NCI-H1930 (cell line): ENCODE measurements at places on chromosomes 2 and 18.

- no peak for DNase-seq
Measured at GRCh38 chr2:217331523-217332416, 471.9 kb upstream of the TNP1 start.

DNA sequence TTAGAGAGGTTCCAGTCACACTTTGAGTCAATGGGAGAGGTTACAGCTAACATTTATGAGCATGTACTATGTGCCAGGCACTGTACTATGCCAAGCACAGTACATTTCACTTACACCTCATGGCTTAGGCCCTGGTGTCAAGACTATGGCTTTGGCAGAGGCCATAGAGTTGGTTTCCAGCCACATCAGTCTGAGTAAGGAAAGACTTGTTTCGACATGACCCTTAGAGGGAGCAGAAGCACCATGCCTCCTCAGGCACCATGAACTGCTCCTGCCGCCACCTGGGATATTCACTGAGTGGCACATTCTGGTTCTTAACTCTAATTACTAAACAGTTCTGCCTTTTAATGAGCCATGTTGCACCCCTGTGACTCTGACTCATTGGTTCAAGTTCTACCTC is 12.7 kb downstream of the DGUOK start:
- no peak for DNase-seq

DNA sequence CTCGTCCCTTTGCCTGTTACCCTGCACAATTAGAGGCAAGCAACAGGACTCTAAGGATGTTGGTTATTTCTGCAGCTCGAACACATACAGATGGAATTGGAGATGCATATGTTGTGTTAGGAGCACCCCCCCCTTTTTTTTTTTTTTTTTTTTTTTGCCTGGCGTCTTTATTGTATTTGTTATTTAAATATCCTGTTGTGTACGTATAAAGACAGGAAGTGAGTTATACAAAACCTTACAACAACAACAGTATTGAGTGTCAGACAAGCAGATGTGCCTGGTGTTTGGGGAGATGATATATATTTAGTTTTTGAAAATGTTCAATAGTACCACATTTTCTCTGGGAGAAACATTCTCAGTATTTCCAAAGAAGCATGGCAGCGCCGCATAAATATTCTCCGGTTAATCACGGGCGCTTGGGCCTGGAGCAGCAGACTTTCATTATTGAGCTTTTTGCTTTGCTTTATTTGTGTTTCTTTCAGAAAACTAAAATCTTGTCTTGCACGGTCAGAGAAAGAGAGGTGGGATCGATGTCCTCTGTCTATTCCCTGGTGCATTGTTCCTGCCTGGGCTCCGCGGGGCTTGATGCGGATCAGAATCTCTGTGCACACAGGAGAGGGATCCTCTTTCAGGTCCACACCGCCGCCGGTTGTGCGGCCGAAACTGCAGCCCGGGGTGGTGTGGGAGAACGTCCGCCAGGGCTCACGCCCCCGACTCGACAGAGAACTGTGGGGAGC is 23.2 kb upstream of the ZNF516 start:
- DNase-seq = peak; percentile 86

DNA sequence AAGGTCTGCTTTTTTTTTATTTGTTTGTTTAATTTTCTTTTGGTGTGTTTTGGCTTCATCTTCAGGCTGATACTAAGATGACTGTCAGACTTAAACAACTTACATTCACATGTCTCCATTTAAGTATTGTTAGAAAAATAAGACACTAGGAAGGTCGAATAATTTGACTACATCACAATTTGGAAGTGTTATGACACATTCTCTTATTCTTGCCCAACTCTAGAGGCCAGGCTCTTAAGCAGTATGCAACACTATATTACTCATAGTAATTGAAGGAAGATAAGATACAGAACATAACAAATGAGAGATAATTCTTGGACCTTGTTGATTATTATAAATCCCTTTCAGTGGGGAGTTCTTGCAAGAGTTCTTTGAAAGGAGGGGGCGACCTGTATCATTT is 295.3 kb upstream of the COL3A1 start:
- DNase-seq = no peak

DNA sequence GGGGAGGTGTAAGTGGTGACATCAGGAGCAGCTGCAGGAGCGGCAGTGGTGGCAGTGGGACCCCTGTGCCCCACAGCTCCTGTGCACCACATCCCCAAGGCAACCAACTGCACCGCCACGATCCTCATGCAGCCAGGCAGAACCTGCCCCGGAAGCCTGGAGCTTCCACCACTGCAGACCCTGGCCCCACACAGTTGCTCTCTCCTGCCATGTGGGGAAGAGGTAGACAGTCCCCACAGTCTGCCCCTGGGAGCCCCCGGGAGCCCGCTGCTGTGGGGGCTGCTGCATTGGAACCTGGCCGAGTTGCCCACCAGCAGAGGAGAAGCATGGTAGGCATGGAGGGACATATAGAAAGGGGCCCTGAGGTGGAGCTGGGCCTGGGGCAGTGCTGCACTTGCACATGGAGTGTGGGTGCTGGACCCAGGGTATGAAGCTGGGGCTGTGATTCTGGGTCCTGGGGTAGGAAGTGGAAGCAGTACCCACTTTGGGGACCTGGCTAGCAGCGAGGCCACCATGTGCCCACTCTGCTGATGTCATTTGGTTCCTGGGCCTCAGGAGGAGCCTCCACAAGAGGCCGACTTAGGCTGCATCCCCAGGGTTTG is 623.3 kb upstream of the LRRTM4 start:
- no peak for DNase-seq

- no peak for DNase-seq
Measured at GRCh38 chr2:113178891-113179290, 5.1 kb downstream of the PSD4 start.

- no peak for DNase-seq
Measured at GRCh38 chr2:19321946-19322345, 36.5 kb downstream of the OSR1 start.

GRCh38 chr2:71898851-71899681 is 248.6 kb downstream of the CYP26B1 start:
- DNase-seq = no peak

DNA sequence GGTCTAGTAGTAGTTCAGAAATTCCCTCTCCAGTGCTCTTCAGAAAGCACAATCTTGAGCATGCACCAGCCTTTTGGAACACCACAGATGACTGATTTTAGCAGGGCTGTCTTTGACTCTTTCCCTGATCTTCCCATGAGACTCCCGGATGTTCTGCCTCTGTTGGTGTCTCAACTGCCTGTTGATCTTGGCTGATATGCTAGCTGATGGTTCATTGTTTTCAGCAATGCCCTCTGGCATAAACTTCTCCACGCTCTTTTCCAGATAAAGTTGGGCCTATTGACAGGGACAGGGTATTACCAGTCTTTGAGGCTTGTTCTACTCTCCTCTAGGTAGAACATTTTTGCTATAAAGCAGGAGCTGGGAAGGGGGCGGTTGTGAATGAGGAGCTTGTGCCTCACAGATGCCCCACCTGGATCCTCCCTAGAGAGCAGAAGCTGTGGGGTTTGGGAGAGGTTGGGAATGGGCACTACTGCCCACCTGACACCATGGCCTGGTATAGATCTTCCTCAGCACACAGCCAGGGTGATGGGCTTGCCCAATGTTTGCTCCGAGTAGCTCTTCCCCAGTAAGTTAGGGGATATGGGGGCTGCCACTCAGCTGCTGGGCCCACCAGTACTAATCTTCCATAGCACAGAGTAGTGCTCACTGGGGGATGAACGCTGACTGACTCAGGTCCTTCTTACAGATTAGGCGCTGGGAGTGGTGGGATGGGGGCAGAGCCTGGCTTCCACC is 111.3 kb downstream of the PTGR3 start:
- DNase-seq = no peak

DNA sequence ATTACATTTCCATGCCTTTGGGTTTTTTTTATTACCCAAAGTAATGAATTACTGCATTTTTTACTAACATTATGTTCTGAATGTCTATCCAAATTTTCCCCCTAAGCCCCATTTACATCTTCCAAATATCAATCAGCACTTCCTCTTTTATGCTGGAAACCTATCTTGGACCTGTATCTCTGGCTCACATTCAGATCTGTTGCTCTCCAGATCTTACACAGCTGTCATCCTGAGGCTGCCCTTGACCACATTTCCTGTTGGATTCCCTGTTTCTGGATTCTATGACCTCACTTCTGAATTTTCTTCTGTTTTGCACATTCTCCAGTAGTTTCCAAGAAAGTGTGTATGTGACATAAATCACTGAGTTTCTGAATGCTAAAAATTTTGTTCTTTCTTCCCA is 146.7 kb downstream of the PDE1A start:
- no peak for DNase-seq

- DNase-seq = no peak
Measured at GRCh38 chr18:54323970-54324369, 33.7 kb downstream of the STARD6 start.

DNA sequence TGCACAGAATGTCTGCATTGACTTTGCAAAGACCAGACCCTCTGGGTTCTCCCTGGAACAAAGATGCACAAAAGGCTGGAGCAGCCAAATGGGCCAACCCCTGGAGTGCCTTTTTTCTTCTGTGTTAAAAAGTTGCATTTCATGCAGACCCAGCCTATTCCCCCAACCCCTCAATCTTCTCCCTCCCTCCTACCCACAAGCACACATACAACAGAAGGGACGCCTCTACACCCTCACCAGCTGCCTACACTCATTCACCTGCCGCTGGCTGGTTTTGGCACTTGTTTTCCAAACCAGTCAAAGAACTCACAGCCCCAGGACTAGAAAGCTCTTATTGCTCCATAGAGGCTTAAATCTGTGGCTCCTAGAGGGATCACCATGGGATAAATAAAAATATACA is 16.6 kb downstream of the MARCHF4 start:
- no peak for DNase-seq

DNA sequence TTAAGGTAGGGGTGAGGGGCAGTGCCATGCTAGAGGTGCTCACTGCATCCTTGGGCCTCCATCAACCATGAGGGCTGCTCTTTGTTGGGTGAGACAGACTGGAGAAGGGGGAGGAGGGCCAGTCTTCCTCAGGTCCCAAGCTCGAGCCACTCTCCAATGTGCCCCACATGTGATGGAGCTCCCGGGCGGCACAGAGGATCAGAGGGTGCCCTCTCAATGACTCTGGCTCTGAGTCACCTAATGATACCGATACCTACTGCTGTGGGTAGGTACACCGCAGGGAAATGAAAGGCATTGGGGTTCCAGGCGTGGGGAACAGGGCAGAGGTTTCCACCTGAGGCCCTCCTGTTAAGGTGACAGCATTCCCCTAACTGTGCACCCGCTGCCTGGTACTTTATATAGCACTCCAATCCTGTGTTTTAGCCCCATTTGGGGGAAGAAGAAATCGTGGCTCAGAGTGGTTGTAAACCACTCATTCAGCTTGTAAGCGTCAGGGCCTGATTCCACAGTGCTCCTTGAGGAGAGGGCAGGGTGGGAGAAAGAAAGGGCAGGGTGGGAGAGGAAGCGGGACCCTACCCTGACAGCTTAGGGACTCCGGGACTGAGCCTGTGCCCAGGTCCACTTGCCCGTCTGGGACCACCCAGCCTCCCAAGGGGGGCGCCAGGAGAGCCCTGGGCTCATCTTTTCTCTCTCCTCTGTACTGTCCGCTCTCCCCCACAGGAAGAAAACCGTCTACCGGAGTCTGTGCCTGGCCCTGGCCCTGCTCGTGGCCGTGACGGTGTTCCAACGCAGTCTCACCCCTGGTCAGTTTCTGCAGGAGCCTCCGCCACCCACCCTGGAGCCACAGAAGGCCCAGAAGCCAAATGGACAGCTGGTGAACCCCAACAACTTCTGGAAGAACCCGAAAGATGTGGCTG is 1.8 kb downstream of the B3GNT7 start:
- DNase-seq = no peak

DNA sequence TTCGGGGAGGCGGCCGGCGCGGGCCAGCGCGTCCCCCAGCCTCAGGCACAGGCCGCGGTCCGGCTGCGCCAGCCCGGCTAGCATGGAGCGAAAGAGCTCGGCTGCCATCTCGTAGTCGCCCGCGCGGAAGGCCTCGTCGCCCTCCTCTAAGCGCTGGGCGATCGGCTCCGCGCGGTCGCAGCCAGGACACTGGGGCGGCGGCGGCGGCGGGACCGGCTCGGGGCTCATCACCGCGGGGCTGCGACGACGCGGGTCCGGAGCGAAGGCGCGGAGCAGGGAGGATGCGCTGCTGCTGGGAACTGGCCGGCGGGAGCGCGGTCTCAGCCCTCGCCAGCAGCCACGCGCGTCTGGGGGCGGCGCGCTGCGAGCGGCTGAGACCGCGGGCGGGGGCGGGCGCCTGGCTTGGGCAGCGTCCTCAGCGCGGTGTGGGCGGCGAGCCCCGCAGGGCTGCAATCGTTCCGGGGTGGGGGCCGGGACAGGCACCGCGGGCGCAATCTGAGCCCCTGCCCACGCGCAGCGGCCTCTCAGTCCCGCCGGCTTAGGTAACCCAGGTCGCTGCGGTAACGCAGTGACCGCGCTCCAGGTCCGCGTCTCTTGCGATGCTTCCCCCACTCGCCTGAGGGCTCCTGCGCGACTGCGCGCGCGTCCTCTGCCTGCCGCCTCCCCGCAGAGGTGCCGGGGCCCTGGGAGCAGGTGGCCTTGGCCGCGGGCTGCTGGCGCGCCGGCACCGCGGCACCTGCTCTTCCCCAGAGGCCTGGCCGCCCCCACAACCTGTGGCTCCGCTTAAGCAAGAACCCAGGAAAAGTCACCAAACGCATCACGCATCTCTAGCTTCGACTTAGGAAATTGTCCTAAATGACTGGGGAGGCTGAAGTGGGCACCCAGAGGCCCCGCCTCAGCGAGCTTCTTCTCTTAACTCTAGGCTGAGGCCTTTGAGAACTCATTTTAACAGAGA is at the start of gene LONRF2:
Gene LONRF2 (minus strand): TSS at position 636 of the 955 bp plus-strand sequence. CDS start 408 bp downstream, at position 228.
- DNase-seq = peak; percentile 67

GRCh38 chr18:8525692-8526091 is 83.5 kb upstream of the RAB12 start:
- DNase-seq = no peak

GRCh38 chr18:574149-574860 is 5.9 kb upstream of the CETN1 start:
- DNase-seq = no peak

GRCh38 chr2:240568678-240569522 is 616 bp downstream of the RNPEPL1 start:
- DNase-seq = no peak

GRCh38 chr2:142598846-142599245 is 278.6 kb upstream of the KYNU start:
- DNase-seq = no peak

DNA sequence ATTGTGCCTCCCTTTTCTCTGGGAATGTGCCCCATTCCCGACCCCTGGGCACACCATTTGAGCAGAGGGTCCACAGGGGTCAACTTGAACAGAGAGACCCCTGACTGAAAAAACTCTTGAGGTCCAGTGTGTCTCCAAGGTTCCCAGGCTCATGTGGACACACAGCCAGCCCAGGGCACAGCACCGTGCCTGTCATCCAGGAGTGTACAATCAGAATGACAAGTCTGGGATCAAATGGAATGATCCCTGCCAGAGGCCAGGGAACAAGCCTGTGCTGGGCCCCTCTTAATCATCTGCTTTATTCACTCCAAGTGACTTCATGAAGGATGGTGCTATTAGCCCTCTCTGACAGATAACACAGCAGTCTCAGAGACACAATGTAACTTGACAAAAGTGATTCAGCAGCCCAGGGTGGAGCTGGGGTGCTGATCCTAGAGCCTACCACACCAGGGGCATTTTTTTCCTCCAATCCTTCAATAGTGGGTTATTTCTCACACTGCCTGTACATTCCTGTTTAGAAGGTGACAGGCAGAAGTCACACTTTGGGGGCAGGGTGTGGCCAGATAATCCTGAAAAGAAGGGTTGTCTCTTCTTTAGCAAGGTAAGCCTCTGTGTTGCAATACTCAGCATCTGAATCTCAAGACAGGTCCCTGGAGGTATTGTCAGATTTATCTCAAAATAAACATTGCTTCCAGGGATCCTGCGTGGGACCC is 84.0 kb upstream of the TMEM200C start:
- DNase-seq = no peak

- DNase-seq = no peak
Measured at GRCh38 chr18:58388736-58389135, 240.2 kb downstream of the ALPK2 start.
